ENCODE measurements at places on chromosomes 11 and 22.
A peak's percentile ranks its signal among the peaks of the same experiment; 100 is the strongest.

GRCh38 chr11:68312117-68312779, at the start of gene LRP5:
Gene LRP5, plus strand, starts transcription at chr11:68312591. Its CDS starts 124 bp downstream, at chr11:68312715.
- peak; percentile 38 for DNase-seq

DNA sequence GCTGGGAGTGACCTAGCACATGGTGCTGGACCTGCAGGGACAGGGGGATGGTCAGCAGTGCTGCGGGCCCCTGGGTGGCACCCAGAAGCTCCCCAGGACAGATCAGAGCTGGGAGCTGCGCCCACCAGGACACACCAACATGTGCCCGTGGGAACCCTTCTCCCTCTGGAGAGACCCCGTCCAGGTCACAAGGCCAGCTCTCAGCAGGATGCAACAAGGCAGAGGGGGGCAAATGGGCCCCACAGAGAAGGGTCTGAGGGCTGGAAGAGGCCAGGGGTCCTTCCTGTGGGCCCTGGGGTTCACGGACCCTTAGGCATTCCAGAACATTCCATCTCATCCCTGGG, 6.2 kb downstream of the DUSP8 start:
- DNase-seq: no peak

- DNase-seq: no peak
These were observed 28.9 kb downstream of the TSPAN32 start for GRCh38 chr11:2330696-2331095.

GRCh38 chr11:120352405-120352804, 16.2 kb downstream of the ARHGEF12 start:
- no peak for DNase-seq

GRCh38 chr11:47469361-47470179, 20.6 kb upstream of the RAPSN start:
- no peak for DNase-seq

- no peak for DNase-seq
These were observed 818.9 kb downstream of the BRD1 start for GRCh38 chr22:49008682-49009235.
